ENCODE measurements at places on chromosomes 12 and 14.

DNA sequence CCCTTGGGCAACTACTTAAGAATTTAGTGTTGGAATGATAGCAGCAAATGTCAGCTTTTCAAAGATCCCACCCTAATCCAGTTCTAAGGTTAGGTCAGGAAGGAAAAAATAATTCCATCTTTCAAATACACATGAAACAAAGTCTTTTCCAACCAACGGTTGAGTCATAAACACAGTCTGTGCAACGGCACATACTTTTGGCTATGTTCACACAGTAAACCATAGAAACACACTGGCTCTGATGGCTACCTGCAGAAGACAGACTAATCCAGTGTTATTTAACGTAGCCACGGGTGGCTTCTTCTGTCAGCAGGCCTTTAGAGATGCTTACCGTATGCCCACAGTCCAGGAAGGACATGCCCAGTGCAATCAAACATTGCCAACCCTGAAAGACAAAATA, 35.7 kb downstream of the HIGD1C start:
- no peak for DNase-seq

DNA sequence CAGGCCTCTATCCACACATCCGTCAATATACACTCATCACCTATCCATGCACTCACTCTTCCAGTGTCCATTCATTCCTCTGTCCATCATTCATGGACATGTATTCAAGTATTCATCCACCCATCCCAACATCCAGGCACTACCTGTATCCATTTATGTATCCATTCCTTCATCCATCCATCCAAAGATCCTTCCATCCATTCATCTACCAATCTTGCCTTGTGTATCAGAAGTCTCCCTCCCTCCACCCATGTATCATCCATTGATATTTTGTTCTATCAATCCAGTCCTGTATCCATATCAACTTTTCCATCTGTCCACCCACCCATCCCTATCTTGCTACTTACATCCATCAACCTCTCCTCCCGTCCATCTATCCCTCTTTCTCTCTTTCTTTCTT, 4.0 kb downstream of the BEGAIN start:
- DNase-seq = no peak

- no peak for DNase-seq
Observed at GRCh38 chr12:108568338-108569154, 6.2 kb downstream of the ISCU start.

GRCh38 chr14:63248211-63248610, 44.0 kb downstream of the RHOJ start:
- DNase-seq = no peak

DNA sequence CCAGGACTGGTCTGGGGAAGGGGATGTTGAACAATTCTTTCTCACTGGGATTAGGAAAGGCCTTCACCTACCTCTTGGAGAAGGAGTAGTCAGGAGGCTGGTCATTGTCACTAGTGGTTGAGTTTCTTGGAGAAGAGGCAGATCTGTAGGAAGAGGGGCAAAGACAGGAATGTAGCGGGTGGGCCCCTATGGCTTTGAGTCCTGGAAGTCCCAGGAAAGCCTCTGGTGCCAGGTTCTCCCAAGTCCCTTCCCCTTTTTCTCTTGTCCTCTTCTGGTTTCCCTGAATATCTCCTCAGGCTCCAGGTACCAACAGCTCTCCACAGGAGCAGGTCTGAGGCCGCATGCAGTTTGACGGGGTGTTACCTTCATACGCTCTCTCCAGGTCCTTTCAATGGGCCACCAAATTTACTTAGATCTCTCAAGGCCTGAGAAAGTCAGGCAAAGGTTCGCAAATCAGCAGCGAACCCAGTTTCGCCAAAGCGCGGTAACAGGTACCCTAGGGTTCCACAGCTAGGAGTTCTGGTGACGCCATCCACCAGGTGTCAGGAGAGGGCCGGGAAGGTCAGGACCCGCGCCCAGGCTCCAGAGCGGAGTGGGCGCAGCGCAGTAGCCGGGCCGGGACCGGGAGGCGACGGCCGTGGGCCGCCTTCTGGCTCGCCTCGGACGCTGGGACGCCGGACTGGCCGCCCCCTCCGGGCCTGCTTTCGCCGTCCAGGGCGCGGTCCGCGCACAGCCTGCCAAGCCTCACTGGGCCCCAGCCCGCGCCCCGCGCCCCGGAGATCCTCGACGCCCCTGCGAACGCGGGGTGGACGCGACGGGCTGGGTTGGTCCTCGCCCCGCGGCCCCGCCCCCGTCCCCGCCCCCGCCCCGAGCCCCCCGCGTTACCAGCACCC, 795 bp downstream of the SMAGP start:
- no peak for DNase-seq

GRCh38 chr14:79564371-79564770, 646.9 kb downstream of the DIO2 start:
- no peak for DNase-seq

GRCh38 chr14:103382376-103382775, 2.8 kb upstream of the MARK3 start:
- DNase-seq = no peak

- DNase-seq = no peak
Observed at GRCh38 chr14:61403411-61403810, 82.0 kb downstream of the PRKCH start.

GRCh38 chr12:68225576-68226476, at the start of gene IL26:
Gene IL26 (minus strand): TSS chr12:68225810. CDS start chr12:68225756, 54 bp downstream.
- DNase-seq = no peak

DNA sequence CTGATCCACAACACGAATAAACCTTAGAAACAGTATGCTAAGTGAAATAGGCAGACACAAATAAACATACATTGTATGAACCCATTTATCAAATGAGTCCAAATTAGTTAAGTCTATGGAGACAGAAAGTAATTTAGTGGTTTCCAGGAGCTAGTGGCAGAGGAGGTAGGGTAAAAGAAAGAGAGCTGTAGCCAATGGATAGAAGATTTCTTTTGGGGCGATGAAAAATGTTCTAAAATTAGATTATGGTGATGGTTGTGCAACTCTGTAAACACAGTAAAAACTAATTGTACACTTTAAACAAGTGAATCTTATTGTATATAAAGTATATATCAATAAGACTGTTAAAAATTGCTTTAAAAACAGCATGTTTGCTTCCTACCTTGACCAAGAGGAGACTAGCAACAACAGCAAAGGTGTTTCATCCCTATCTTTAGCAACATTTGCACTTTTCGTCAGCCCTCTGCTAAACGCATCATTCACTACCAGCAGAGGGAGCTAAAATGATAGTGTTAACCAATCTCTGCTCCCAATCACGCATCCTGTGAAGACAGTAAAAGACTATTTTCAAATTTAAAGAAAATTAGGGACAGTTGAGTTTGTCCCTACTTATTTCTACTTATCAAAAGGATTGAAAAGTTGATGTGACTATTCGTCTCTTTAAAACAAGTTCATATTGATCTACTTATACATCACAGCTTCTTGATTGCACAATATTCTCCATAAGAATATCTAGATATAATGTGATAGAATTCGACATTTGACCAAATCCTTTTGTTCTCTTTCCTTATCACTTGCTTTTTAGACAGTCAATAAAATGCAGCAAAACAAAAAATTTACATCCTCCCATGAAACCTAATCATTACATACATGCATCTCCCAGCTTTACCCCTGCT, 24.0 kb upstream of the LGR5 start:
- DNase-seq = peak; percentile 11

DNA sequence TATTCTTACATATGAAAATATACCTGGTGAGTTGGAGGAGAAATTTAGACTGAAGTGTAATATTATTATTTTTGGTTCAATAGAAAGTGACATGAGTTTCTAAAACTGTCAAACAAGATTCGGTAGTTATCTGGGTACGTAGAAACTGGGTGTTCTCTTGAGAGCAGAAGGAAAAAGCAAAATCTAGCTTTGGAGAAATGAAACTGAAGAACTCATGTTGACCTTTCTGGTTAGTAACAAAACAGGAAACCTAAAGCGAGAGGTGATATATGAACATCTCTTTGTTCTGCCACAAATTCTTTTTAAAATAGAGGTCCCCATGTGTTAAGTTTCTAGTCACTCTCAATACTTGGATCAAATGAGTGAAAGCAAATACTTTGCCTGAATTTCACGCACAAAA, 401.7 kb downstream of the TRHDE start:
- DNase-seq = no peak

GRCh38 chr12:70366581-70367257, 629 bp downstream of the KCNMB4 start:
- DNase-seq = peak; percentile 66

GRCh38 chr12:106217706-106218105, 30.1 kb downstream of the CKAP4 start:
- no peak for DNase-seq

- no peak for DNase-seq
Observed at GRCh38 chr14:67389811-67390534, 22.0 kb downstream of the PLEK2 start.

DNA sequence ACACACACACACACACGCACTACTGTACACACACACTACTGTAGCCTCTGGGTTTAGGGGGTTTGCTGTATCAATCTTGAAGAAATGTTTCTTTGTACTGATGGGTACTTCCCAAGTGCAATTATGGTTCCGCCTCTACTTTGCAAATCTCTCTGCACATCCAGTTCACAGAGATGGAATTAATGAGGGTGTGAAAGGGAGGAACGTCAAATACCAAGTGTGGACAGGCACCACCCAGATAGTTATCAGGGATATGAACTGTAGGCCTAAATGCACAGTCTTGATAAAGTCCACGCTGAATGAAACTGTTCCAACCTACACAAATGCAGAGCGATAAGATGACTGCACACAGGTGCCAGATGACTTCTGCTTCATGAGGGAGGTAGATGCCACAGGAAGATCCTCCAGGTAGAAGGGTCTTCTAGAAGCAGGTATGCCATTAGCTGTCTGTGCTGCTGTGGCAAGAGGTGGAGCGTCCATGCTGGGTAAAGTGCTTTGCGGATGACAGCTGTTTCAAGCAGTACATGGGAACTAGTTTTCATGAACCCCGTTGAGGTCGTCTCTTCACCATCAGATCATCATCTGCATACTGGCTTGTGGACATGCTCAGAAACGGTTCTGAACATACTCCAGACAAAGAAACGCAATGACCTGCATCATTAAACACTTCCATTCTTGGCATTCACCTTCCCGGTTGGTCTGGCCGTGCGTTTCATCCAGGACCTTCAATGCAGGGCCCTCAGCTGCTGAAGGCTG, 314.3 kb upstream of the RTL1 start:
- DNase-seq = no peak

- no peak for DNase-seq
Observed at GRCh38 chr14:64885559-64885958, 5.9 kb upstream of the SPTB start.

DNA sequence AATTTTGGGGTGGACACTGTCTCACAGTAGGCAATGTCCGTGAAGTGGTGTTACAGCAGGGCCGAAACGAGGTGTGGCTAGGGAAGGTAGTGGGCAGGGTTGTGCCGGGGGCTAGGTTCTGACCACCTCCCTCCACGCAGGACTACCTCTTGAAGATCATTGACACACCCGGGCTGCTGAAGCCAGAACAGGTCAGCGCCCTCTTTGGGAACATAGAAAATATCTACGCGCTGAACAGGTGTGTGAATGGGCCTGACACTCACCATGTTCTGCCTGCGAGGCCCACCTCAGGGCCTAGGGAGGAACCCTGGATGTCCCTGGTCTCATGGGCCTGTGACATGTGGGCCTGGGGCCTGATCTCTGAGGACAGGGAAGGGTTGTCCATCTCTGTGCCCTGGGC, 24.6 kb downstream of the PLEKHG3 start:
- DNase-seq = no peak

DNA sequence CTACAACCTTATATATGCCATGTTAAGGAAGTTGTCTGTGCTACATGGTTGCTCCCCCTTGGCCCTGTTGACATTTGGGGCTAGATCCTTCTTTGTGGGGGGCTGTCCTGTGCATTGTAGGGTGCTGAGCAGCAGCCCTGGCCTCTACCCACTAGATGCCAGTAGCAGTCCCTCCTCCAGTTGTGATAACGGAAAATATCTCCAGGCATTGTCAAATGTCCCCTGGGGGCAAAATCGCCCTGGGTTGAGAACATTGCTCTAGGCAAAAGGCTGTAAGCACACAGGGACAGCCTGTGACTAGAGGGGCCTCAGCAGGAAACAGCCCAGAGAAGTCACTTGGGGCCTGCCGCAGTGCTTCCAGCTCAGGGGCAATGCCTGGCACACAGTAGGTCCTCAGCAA, 1100.3 kb downstream of the BCL11B start:
- no peak for DNase-seq

- DNase-seq = no peak
Observed at GRCh38 chr14:55819610-55820304, 239.8 kb downstream of the KTN1 start.

GRCh38 chr14:92726135-92726932, 22.1 kb downstream of the LGMN start:
- no peak for DNase-seq

- DNase-seq = no peak
Observed at GRCh38 chr12:62895351-62895877, 39.5 kb downstream of the PPM1H start.

GRCh38 chr12:113359133-113359938, 949 bp downstream of the PLBD2 start:
- DNase-seq = no peak

DNA sequence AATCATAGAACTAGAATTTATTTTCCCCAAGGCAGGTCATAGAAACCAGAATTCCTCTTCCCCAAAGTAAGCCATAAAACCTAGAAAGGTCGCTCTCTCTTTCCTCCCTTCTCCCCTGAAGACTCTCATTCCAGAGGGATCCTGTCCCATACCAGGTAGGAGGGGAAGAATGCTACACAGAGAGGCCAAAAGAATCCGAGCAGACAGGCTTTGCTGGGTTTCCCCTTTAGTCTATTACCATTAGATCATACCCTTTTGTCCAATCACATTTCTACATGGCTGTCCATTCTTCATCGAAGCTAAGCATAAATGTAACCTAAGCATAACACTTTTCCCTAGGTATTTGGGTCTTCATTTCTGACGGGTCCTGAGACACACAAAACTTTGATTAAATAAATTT, 204.5 kb downstream of the SPTSSA start:
- no peak for DNase-seq

DNA sequence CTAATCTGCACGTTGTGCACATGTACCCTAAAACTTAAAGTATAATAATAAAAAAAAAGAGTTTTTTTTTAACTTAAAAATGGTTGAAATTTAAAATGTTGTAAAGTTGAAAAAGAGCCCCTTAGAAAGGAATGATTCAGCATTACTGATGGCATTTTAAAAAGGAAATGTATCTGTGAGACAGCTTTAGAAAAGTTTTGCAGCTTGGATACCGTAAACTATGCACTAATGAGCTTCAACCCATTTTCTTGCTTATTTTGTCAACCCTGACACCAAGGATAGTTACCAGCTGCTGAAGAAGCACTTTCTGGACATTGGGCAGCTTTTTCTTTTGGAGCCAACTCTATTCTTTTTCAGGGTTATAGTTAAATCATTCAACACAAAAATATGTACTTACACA, 4.3 kb downstream of the BICD1 start:
- no peak for DNase-seq

GRCh38 chr14:69481815-69482568, 2.5 kb upstream of the PLEKHD1 start:
- DNase-seq = no peak

Measured in NCI-H2227 treated with DMSO at 0.1 percent for 48 hours (cell line).